Amniotic epithelial cell (primary cell): ENCODE measurements at places on chromosomes 2 and 18.

DNA sequence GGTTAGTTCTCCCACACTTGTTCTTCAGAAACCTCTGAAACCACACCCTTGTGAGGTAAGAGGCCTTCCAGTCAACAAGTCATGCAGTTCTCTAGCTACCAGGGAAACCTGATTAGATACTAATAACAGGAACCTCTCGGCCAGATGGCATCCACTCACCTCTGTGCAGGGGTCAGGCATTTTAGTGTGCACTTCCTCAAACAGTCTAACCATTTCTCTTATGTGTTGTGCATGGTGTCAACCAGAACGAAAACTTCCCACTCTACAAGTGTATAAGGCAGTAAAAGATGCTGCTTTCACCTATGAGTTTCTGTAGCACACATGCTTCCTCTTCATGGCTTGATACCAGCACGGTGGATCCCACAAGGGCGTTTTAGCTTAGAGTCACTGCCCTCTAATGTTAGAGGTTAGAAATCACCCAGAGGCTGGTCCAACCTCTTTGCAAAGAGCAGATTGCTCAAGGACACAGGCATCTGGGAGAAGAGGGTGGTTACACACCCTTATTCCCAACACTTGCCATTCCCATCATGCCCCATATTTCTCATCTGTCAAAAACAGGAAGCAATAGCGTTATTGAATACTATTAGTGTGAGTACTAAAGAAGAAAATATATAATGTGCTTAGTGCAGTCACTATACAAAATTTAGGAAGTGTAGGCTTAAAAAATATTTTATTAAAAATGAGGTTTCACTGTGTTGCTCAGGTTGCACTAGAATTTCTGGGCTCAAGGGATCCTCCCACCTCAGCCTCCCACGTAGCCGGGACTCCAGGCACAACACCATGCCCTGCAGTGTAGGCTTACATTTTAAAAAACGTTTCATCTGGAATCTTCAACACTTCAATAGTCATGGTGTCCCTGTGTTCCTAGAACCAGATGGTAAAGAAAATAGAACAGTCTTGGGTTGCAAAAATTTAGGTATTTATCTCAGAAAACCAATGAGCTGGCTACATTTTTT is 34.5 kb upstream of the RAB31 start:
- peak; percentile 89 for DNase-seq

- no peak for DNase-seq
Observed at GRCh38 chr18:79770501-79770815, 27.3 kb upstream of the KCNG2 start.

GRCh38 chr2:98663511-98664090 is 55.2 kb downstream of the UNC50 start:
- no peak for DNase-seq

DNA sequence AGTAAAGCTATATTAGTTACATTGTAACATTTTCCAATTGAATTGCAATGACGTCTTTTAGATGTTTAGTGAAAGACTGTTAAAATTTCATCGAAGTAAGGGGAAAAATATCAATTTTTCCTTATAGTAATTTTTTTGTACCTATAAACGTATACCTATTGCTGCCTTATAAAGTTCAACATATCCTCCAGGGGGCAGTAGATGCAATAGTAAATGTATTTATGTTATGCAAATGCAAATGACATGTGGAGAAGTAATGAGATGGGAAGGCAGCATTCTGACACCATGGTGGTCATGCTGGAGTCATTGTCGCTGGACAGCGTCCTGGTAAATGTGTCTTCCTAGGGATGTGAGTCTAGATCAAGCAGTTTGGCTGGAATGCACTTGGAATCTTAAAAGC is 38.7 kb downstream of the MSTN start:
- DNase-seq, result peak; percentile 48

GRCh38 chr18:40325988-40326387 is 1629.0 kb upstream of the PIK3C3 start:
- DNase-seq, result no peak

- no peak for DNase-seq
Observed at GRCh38 chr2:62706721-62707521, 1.4 kb downstream of the EHBP1 start.

- DNase-seq, result no peak
Observed at GRCh38 chr18:30527226-30527625, 515.3 kb downstream of the DSC3 start.

- no peak for DNase-seq
Observed at GRCh38 chr2:115160531-115161080, 718.2 kb downstream of the DPP10 start.

GRCh38 chr2:109173311-109174171 is 44.5 kb downstream of the SH3RF3 start:
- DNase-seq, result peak; percentile 96

DNA sequence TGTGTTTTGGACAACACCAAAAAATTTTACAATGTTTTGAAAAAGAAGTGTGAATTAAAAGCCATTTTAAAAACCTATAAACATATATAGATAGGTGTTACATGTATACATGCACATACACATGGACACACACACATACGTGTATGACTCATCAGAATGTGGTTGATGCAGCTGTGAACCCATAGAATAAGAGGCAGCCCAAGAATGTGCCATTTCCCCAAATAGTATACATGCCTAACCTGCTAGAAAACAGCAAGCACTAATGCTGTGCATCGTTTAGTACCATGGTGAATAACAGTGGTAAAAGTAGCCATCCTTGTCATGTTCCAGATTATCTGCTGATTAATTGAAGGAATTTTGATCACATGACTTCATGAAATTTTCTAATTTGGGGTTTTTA is 149.0 kb downstream of the DSEL start:
- DNase-seq, result no peak

DNA sequence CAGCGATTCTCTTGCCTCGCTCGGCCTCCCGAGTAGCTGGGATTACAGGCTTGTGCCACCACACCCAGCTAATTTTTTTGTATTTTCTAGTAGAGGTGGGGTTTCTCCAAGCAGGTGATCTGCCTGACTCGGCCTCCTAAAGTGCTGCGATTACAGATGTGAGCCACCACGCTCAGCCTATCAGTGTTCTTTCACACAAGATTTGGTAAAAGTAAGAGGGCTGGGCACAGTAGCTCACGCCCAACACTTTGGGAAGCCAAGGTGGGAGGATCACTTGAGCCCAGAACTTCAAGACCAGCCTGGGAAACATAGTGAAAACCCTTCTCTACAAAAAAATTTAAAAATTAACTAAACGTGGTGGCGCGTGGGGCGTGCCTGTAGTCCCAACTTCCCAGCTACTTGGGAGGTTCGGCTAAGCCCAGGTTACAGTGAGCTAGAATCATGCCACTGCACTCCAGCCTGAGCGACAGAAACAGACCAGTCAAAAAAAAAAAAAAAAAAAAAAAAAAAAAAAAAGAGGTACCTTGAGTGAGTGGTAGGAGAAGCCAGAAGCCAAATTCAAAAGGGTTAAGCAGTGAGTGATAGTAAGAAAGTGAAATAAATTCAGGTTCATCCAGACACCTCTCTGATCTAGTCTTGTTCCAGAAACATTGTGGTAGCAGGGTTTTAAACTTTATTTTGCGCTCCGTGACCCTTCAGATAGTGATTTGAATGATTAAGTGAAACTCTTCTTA is 981 bp downstream of the MRPL53 start:
- no peak for DNase-seq

DNA sequence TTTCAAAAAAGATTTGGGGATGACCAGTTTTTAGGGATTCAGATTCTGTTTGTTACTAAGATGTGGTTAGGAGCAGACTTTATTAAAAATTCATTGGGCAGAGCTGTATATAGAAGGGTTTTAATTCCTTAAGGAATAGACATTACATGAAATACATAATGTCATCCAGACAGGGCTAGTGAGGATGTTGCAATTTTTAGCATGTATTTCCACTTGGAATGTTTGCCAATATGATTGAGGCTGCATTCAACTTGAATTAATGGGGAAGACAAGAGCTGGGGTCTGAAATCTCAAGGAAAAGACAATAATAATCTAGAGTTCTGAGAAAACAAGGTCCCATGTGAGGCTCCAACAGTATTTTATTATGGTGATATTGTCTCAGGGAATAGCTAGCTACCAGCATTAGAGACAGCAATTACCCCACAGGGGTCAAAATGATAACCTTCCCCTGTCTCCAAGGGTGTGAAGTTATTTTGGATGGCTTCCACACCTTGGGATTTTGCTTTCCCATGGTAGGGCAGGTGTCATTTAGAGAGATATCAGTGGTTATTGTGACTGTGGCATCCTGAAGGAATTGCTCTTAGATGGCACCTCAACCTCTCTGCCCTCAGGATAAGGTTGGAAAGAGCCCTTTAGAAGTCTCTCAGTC is 60.2 kb downstream of the VSNL1 start:
- no peak for DNase-seq

DNA sequence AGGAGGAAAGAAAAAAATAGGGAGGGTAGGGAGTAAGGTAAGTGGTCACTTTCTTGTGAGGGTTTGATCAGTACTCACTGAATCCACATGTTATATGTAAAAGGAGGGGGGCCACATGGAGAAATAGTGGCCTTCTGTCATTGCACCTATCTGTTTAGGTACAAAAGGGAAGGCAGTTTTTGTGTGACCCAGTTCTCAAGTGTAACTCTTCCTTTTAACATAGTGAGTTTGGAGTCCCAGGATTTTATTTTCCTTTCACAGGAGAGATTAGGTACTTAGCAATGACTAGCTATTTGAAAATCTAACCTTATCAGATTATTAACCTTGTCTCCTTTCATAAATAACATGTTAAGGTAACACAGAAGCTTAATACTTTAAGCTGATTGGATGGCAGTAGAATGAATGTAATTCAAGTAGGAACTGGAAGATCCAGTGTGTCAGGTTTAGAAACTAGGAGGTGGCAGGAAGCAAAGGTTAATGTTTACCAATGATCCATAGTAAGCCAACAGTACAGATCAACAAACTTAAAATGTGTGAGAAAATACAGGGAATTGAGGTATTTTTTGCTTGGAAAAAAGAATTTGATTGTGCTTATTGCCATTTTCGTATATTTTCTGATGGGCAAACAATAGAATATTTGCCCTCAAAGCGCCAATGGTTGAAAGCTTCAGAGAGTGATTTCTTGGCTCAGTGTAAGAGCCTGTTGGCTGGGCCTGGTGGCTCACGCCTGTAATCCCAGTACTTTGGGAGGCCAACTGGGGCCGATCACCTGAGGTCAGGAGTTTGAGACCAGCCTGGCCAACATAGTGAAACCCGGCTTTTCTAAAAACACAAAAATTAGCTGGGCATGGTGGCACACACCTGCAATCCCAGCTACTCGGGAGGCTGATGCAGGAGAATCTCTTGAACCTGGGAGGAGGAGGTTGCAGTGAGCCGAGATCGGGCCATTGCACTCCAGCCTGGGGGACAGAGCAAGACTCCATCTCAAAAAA is 11.3 kb downstream of the HNMT start:
- DNase-seq, result no peak

DNA sequence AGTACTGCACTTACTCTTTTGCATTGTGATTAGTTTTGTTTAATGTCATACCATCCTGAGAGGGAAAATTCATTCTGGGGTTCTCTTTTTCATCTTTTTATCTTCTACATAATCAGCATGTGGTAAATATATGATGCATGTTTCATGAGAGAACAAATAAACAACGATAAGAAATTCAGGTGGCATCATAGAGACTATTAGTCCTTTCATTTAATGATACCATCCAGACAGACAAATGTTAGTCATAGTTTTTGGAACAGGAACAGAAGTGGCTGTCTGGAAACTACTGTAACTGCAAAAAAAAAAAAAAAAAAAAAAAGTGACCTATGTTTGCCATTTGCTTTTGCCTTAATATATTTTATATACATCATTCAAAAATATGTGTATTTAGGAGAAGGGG is 761.0 kb downstream of the EPHA4 start:
- DNase-seq, result peak; percentile 7
